Left ventricle myocardium superior (tissue), 1 donor: ENCODE measurements at places on chromosomes 6 and 20. TPM values are rescaled to one million over a fixed set of nuclear protein-coding genes. Genes with fewer than 3 reads are reported as not detected.

GRCh38 chr20:51731731-51732095, 36.5 kb downstream of the ATP9A start:
- DNase-seq, result no peak

DNA sequence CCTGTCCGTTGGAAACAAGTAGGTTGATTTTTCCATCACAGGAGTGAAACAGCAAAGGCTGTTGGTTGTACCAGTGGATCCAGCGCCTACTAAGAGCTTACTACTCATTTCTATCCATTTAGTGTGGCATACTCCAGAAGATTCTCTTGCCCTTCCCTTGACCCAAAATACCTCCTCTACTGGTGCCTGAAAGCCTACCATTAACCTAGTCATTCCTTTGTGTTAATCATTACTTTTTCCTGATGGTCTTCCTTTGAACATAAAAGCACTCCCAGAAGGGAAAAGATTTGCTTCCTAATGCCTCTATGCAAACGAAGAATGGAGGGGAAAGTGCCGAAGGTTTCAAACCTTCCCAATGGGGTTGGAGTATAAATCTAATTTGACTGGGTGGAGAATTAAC, 123.3 kb downstream of the QRSL1 start:
- DNase-seq, result no peak

DNA sequence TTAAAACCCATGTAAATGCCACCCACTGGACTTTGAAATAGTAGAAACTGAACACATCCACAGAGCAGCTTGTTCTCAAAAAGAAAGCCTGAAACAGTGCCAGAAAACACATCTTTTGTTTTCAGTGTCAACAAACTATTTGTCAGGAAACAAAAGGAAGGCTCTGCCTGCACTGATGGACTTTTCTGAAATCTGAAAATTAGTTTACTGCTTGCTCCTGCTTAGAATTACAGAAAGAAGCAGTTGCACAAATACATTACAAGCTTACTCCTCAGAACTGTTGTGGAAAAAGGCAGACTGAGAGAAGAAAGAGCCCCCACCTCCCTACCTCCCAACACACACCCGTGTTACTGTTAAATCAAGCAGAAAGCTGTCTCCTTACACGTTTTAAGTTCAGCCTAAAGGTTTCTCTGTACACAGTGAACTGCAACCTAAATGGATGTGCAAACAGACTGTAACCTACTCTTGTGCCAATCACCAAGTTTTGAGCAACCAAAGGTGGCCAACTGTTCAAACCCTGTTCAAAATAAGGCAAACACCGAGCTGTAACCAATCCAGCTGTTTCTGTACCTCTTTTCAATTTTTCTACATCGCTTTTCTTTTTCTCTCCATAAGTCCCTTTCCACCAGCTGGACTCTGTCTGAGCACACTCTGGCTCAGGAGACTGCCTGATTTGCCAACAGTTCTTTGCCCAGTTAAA, 43.7 kb downstream of the FRK start:
- DNase-seq, result no peak

The ABHD16B gene
- not detected for total RNA-seq

DNA sequence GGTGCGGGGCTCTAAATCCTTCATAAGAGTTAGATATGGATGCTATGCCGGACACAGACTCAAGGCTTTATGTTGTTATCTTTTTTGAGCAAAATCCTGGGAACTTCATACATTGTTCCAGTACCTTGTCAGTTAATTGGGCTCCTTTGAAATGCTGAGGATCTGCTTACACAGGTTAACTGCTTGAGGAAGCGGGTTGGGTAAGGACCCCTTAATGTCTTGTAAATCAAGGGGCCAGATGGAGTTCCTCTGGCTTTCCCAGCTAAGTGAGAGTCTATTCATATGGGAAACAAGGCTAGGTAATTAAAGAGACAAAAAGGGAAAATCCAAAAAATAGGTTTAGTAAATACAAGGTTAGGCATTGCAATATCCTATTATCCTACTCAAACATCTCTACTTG, 141.5 kb downstream of the OR2B2 start:
- no peak for DNase-seq

- DNase-seq, result no peak
These were observed 118.6 kb downstream of the PLCB1 start for GRCh38 chr20:8250539-8251200.

The KCNK15 gene
- total RNA-seq, result 0.25 TPM

The ADGB gene
- not detected for total RNA-seq
